Hematopoietic multipotent progenitor cell treated with erythropoietin and hydrocortisone succinate and interleukin-3 and kit ligand, for 17 days (in vitro differentiated cells): ENCODE measurements at places on chromosomes 5 and 9.

DNA sequence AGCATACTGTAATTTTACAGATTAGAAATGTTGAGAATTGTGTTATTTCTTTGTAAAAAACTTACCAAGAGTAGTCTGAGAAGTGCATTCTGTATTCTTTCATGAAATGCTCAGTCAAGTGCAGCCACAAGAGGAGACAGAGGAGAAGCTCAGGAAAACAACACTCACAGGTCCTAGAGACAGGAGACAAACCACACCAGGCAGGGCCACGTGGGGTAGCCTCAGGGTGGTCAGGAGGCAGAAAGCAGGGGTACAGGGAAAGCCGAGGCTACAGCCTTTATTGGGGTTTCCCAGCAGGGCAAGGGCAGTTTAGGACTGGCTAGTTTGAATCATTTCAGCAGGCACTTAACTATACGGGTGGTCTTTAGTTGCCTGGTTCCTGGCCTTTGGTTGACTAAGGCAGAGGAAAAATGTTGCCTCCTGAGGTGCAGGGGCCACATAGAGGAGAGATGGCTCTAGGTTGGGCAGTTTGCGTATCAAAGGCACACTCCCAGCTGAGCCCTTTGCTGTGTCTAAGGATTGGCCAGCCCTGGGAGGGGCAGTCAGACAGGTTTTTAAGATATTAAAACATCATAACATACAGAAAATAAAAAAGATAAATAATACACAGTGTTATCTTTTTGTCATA is 230.9 kb upstream of the ANKRD55 start:
- no peak for DNase-seq

GRCh38 chr9:83359039-83359438 is 179.2 kb downstream of the FRMD3 start:
- DNase-seq, result no peak

DNA sequence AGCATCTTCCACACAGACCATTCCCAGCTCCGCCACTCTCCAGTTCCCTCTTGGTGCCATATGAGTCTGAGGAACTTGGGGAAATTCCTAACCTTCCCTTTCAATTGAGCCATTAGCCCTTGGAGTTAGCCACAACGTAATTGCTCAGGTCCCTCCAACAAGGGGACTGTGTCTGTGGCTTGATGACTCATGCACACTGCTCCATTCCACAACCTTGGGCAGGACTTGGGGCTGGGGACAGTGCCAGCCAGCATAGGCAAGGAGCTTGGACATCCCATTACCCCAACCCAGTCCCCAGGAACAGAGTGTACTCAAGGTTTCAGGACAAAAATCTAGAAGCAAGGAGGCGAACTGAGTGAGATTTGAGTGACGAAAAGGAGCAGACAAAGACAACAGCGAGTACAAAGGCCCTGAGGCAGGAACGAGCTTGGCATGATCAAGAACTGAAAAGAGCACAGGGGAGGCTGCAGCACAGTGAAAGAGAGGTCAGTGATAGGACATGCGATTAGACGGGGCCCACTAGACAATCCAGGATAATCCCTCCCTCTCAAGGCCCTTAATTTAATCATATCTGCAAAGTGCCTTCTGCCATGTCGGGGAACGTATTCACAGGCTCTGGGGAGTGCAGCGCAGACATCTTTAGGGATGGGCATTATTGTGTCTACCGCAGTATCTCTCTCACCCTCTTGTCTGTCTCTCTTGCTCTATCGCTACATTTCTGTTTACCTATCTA is 16.0 kb upstream of the JADE2 start:
- no peak for DNase-seq

GRCh38 chr9:121325387-121325786 is 44.7 kb downstream of the STOM start:
- DNase-seq, result no peak

DNA sequence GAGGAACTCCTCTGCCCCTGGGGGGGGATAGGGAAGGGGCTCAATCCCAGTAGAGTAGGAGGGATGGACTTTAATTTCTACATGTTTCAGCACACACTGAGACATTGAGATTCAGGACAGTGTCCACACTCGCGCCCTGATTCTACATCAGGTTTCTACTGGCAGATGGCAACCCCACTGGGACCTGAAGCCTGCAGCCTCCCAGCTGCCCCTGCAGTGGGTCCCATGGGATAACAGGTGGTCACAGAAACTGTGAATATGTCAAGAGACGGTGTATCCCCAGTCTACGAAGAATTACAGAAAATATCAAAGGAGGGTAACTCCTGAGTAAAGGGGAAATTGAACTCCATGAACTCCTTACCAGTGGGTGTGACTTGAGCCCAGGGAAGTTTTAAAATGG is 2.4 kb upstream of the TERT start:
- no peak for DNase-seq

DNA sequence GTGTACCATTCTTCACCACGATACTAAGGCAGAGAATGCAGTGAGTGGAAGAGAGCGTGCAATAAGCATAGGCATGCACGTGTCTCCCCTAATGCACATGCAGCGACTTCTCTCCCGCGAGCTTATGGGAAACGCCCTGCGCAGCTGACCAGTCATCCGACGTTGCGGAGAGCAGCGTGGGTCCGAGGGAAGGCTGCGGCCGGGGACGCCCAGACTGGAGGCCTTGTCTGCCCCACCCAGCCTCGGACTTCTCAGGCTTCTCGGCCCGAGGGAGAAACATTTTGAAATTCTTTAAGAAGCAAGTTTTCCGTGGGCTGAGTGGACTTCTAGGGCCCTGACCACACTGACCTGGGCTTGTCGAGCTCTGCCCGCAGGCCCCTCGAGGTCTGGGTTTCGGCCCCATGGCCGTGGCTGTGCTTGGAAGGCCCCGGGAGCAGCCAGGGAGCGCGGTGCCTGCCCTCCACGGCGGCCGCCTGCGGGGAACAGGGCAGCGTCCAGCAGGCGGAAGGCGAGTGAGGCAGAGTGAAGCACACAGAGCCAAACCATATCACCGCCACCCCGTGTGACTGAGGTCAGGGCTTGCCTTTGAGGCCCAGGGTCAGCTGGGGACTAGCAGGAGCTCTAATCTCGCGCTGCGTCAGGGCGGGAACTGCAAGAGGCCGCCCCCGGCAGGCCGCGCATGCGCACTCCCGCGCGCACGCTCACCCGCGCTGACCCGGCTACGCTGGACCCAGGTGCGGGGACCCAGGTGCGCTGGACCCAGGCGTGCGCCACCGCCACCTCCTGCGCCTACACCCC is 60.0 kb upstream of the IRX1 start:
- no peak for DNase-seq

DNA sequence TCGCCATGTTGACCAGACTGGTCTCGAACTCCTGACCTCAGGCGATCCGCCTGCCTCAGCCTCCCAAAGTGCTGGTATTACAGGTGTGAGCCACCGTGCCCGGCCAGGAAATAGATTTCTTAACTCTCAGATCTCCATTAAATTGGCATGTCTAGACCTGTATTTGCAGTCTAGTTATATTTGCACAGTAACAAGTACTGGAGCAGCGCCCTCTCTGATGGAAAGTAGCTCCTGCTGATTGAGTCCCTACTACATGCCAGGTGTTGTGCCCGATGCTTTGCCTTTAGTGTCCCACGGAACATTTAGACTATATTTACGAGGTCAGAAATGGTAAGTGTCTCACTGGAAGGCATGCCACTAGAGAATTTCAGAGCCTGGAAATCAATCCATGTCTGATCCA is 15.8 kb upstream of the TMED9 start:
- no peak for DNase-seq

- DNase-seq, result no peak
Observed at GRCh38 chr9:108784998-108785397, 70.8 kb downstream of the ACTL7B start.

GRCh38 chr9:109557481-109557880 is 59.4 kb upstream of the PTPN3 start:
- DNase-seq, result no peak

DNA sequence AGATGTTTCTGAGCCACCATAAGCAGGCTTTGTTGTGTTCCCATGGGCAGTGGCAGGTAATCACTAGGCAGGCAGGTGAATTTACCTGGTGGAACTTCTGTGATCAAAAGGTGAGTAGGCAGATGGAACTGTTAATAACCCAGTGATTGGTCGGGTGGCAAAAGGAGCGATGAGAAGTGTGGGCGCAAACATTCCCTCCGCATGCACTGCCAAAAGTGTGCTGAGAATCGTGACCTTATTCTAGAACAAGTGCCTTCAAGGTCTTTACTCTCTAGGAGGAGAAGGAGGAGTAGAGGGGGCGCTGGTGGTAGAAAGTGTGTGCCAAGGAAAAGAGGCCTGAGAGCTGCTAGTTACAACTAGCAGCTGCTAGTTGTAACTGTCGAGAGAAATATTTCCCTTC is 3.3 kb downstream of the OTULINL start:
- no peak for DNase-seq
